ENCODE measurements at places on chromosomes 1 and 21.

- no peak for DNase-seq
Observed at GRCh38 chr21:41302976-41303375, 13.6 kb upstream of the FAM3B start.

- no peak for DNase-seq
Observed at GRCh38 chr1:35565742-35566133, 7.4 kb upstream of the TFAP2E start.

- DNase-seq: no peak
Observed at GRCh38 chr1:91624331-91624730, 123.7 kb downstream of the CDC7 start.

DNA sequence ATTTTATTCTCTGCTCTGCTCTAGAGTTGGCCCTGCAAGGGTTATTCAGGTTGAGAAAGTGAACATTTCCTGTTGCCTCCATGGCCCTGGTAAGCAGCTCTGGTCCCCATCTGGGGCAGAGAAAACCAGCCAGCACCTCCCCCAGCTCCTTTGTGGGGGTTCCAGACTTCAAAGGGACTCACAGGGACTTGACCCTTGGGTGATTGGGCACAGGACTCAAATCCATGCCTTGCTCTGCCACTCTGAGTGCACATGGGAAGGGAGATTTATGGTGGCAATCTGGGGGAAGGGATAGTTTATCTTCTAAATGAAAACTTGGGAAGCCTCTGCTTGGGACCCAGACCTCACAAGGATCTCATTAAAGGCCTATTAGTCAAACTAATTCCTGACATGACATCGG is 212.8 kb downstream of the FOXD2 start:
- no peak for DNase-seq

GRCh38 chr1:22739648-22740385 is 29.2 kb downstream of the EPHB2 start:
- DNase-seq: peak; percentile 34

GRCh38 chr1:222417264-222417663 is 130.6 kb downstream of the HHIPL2 start:
- DNase-seq: no peak

- no peak for DNase-seq
Observed at GRCh38 chr1:172898866-172899265, 151.9 kb downstream of the TNFSF18 start.

DNA sequence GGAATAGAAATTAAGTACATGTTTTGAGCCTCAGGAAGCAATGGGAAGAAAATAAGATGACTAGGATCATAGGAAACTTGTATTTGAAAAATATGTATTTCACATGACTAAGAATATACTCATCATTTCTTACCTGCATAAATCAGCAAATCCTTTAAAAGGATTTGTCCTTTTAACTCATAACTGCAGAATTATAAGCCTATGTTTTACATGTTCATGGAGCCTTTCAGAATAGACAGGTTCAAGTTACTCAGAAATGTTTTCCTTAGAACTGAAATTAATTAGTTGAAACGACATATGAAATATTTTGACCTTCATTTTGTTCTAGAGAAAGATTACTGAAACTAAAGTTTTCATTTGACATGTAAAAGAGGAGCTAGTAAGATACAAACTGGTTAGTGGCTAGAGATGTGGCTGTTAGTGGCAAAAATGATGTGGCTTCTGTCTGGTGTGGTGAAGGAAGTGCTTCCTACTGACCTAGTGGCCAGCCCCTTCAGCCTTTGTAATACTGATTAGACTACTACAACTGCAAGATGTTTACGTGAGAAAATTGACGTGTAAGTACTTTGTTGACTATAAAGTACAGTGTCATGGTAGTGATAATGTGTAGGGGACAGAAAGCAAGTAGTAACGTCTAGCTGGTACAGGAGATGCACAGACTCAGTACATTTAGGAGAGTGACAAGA is 54.7 kb downstream of the PACC1 start:
- DNase-seq: no peak

DNA sequence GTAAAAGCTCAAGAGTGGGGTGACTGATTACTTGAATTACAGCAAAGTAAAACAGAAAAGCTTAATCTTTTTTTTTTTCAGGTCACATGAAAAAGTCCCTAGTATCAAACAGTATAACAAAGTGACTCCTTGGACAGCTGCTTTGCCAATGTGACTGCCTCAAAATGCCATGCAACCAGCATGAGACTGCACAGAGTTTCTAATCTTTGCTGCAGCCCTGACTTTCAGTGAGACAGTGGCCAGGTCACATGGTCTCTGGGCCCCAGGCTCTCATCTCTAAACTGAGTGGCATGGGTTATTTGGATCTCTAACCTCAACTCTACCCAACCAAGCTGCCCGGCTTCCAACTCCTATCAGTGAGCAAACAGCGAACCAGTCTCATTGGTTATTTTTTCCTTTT is 169.0 kb downstream of the VAV3 start:
- DNase-seq: no peak

- DNase-seq: no peak
Observed at GRCh38 chr1:5430136-5430535, 562.1 kb downstream of the NPHP4 start.

DNA sequence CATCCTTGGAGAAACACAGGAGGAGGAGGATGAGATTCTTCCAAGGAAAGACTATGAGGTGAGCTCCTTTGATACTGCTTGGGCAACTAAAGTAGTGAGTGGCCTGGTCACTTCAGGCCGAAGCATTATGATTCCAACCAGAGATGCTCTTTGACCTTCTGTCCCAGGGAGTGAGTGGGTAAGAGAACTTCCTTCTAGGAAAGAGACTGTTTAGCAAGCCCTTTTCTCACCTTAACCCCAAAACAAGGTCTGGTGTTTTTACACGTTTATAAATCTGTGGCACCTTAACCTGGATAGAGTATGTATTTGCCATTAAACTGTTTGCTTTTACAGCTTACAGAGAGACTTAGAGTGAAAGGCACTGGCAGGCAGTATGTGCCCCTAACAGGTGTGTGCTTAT is 1.1 kb downstream of the CLCN6 start:
- no peak for DNase-seq

DNA sequence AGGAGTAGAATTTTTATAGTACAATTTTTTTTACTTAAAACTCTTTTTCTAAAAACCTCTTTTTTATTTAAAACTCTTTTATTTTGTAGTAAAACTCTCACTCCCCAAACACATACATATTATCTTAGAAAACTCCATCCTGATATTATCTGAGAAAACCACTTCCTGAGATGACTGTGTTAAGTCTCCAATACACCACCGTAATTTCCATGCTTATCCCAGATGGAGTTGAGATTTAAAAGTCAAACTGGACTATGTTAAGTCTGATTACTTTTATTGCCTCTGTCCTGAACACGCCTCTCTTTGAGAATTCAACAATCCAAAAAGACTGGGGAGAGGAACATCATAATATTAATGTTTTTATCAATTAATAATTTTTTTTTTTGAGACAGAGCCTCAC is 3.7 kb downstream of the SEC16B start:
- DNase-seq: no peak

DNA sequence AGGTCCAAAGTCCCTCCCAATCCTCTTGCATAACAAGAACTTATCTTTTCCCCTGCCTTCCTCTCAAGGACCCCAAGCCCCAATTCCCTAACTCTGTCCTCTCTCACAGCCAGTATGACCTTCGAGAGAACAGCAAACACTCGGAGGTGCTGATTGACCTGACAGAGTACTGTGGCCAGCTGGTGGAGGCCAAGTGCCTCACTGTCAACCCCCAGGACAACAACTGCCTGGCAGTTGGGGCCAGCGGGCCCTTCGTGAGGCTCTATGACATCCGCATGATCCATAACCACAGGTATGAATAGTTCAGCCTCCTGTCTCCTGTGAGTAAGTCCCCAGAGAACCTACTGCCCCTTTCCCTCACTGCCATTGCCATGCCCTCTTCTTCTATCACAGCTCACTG is 29.9 kb upstream of the TMEM222 start:
- DNase-seq: no peak

DNA sequence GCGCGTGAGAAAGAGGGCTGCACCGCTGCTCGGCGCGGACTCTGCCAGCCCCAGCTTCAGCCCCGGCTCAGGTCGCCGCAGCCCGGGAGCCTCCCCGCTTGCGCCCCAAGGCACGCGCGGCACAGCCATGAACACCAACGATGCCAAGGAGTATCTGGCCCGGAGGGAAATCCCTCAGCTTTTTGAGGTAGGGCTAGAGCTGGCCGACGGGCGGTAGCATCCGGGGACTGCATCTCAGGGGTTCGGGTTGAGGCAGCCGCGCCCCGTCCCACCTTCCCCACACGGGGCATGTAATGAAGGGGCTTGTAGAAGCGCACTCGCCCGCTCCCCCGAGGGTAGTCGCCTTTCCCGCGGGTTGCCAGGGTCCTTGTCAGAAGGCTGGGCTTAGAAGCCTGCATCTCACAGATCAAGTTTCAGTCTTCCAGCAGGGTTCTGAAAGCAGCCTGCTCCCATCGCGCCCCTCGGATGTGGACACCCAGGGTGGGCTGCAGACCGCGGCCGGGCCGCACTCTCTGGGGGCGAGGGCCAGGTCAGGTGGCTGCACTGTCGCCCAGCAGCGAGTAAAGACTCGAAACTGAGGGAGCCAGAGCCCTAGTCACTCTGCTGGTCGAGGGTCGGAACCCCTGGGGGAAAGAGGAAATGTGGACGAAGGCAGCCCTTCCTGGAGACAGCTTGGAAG is 507 bp downstream of the AK5 start:
- peak; percentile 57 for DNase-seq

GRCh38 chr1:93907718-93908117 is 1.5 kb downstream of the GCLM start:
- no peak for DNase-seq

- DNase-seq: no peak
Observed at GRCh38 chr21:25871566-25871965, 136.8 kb downstream of the GABPA start.

GRCh38 chr1:44994309-44994898 is 8.0 kb upstream of the EIF2B3 start:
- DNase-seq: no peak

DNA sequence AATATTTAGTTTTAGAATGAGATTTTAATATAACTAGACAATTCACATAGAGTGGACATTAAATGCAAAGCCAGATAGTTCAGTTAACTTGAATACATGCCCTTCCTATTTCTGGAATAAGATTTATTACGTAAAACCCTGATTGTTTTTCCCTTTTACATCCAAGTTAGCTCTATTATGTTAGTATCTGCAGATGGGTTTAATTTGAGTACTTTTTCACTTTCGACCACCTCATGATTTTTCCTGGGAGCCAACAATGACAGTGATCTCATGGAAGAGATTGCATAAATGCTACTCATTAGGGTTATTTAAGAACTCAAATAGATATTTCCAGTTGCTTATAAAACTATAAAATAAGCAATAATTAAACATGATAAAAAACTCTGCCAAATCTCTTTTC is 199.4 kb upstream of the PTGFR start:
- DNase-seq: no peak

DNA sequence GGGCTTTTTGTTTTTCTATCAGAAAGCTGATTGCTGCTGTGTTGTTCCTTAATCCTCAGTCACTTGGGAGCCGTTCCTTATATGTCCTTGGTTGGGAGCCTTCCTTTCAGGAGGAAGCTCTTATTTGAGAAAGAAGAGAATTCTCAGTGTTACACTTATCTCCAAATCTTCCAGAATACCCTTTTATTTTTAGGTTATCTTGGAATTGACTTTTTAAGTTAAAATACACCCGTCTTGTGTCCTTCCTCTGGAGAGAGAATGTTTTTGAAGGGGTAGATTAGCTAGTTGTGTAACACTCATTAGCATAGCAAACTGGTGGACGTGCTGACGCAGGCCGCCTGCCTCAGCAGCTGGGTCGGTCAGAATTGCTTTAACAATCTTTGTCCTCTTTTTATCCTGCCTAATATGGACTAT is 42.1 kb downstream of the LRRC8B start:
- DNase-seq: peak; percentile 38

DNA sequence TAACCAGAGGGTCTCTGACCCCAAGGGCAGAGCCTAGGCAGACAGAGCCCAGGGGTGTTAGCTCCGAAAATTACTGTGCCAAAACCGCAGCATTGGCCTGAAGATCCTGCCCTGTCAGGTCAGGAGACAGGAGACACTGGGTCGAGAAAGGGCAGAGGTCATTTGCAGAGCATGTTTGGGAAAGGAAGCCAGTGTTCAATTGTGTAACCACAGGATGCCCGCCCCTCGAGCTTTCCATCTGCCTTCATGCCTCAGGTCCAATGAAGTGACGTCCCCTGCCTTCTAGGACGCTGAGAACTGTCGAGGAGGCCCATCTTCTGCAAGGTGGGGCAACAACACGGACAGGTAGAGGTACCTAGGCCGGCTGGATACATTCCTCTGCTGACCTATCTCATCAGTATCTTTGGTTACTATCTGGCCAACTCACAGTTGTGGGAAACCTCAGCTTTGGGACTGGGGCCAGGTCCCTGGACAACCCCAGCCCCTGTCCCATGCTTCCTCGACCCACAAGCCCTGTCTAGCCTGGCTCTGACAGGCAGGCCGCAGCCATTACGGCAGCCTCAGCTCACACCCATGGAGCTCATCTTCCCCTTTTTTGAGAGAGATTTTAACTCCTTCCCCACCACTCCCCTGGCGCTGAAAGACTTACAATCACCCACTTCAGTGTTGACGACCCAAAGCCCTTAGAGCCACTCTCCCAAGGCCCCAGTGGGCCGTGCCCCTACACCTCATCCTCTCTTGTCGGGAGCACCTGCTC is 1.3 kb downstream of the ARL8A start:
- no peak for DNase-seq

Measured in HEK293T (cell line).